ENCODE measurements at places on chromosomes 7 and 10. TPM values are rescaled to one million over a fixed set of nuclear protein-coding genes. Genes with fewer than 3 reads are reported as not detected.
A peak's percentile ranks its signal among the peaks of the same experiment; 100 is the strongest.

DNA sequence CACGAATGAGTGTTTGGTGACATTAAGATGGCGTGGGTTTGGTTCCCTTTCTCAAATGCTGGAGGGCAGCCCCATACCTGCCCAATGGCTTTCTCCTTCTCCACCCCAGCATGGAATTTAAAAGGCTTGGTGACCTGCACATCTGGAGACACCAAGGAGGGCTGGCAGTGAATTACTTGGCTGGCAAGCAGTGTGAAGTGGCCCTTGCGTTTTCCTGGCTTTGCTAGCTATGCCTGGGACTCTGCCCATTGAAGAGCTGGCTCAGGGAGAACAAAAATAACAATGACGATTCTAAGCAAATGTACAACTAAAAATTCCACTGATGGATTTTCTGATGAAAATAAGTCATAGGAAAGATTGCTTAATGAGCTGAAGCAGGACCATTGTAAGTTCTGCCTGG, 203.7 kb downstream of the CYP26A1 start:
- no peak for DNase-seq

DNA sequence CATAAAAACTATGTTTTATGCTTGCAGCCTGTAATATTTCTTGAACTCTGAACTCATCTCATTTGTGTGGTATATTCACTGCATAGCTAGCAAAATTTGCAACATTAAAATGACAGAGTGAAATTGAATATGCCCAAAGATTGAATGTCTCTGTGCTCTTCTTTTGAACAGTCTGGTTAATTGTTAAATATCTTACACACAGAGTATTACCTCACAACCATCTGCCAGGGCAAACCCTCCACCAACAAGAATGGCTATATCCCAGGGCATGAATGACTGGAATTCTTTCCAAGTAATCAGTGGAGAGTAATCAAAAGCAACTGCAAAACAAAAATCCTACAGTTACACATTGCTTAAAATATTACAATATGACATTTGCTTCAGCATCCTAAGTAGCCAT, 76.9 kb downstream of the SLC13A1 start:
- no peak for DNase-seq

GRCh38 chr7:114663502-114663901, 248.9 kb downstream of the FOXP2 start:
- no peak for DNase-seq

- DNase-seq, result no peak
Observed at GRCh38 chr10:91799612-91799975, 1.4 kb downstream of the TNKS2 start.

DNA sequence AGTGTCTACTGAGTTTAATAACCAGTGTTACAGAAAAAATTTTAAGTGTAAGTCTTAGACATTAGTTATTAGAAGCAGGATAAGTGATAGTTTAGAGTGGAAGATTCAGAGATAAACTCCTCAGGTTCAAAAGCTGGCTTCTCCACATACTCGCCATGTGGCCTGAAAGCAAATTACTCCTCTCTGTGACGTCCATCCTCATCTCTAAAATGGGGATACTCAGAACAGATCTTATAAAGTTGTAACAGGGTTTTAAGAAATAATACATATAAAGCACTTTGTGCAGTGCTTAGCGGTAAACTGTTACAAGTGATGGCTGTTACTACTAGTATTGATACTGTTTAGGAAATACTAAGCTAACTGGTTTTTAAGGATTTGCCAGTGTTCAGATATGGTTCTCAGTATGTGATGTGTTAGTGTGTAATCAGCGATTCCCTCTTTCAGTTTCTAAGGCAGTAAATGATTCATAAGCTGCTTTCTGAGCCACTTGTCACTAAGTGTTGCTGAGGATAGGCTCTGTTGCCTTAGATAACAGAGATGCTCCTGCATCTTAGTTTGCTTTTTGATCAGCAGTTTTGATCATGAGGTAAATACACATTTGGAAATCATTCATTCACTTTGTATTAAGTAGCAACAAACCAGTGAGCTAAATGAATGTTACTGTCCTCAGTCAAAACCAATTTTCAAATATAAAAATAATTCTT, 58.7 kb downstream of the CYP51A1 start:
- no peak for DNase-seq

GRCh38 chr10:125868372-125868975, 12.6 kb downstream of the DHX32 start:
- peak; percentile 11 for DNase-seq

GRCh38 chr7:24038993-24039392, 245.0 kb upstream of the NPY start:
- DNase-seq, result no peak

Gene TAS2R5
- total RNA-seq, result 1.5 TPM

Gene RADIL
- total RNA-seq, result 13.8 TPM

DNA sequence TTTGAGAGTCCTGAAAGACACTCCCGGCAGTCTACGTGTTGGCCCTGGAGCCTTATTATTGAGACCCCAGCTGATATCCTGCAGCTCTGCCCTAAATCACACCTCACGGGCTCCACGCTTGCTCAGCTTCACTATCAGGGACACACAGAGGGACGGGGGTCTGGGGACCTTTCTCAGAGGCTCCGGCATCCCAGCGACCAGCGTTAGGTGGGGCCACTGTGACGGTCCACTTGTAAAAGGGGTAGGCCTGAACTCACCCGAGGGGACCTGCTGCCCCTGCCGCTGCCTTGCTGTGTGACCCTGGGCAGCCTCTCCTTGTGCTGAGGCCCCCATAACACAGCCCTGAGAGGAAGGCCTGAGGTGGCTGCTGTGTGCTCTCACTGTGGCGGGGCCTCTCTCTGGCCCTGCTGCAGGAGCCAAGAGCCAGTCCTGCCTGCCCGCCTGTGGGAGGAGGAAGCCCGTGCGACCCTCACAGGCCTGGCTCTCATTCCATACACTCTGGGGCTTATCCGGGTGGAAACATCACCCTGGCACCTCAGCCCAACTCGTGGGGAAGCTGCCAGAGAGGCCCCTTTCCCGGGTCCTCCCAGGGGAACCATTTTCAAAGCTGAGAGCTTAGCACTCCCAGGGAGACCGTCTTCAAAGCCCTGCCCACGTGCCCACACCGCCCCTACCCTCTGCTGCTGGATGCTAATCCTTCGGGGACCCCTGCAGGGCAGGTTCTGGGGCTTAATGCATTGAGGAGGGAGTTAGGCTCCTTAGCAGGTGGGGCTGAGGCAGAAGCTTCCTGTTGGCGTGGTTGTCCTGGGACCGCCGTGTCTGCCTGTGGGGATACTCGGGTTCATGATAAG, 21.7 kb downstream of the AQP1 start:
- DNase-seq, result no peak

DNA sequence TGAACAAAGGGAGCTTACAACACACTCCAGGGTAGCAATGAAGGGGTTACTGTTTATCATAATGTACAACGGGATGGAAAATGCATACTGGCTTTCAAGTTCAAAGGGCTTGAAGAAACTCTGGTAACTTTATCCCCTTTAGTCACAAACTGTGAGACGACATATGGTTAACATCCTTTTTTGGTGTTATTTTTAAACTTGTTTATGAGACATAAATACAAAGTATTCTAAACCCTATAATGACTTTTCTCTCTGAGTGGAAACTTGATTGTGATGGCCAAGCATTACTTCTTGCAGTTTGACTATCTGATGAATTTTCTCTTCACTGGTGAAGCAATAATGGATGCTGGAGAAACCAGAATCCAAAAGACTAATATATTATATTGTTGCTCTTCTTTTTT, 62.0 kb upstream of the SEMA3A start:
- no peak for DNase-seq

- DNase-seq, result no peak
Observed at GRCh38 chr10:69650589-69651261, 20.7 kb downstream of the FAM241B start.

- DNase-seq, result no peak
Observed at GRCh38 chr10:26840938-26841732, 19.6 kb downstream of the ABI1 start.

DNA sequence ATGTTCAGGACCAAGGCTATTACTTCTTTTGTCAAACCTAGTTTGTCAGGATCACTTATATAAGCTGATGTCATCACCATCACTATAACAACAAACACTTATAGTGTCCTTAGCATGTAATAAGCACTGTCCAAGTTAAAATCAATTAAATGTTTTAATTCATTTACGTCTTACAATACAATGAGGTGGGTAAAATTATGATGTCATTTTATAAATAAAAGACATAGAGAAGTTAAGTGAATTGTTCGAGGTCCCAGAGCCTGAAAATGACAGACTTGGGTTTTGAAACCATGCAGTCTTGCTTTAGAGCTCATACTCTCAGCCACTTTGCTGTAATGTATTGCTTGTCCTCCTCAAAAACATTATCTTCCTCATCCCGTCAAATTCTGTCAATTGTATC, 48.3 kb downstream of the SLC13A1 start:
- no peak for DNase-seq

DNA sequence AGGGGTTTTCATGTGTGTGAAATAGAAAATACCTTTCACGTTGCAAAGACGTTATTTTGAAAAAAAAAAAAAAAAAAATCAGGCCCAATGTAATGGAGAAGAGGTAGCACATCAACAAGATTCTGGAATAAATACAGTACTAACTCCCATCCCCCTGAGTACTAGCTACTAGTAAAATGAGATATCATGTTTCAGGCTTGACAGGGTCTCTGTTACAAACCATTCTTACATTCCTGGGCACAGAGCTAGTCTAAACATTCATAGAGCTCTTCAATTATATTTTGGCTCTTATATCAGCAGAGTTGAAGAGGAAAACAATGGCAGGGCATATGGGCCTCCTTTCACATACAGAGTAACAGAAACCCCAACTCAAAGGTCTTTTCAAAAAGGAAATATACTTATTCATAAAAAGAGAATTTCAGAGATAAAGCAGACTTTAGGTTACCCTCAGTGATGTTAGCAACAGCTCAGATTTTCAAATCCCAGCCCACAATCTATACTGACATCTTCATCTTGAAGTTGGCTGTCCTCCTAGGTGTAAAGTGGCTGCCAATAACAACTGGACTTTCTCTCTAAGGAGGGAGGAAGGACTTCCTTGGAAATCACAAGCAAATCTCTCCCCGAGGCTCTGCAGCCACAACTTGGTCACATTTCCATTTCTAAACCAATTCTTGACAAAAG, 18.6 kb downstream of the C7orf33 start:
- no peak for DNase-seq

Gene GNG11
- 9.4 TPM for total RNA-seq

Gene SFTPA1
- total RNA-seq, result not detected

Data from neural crest cell (in vitro differentiated cells).